ENCODE measurements at places on chromosomes 3 and 15. TPM values are rescaled to one million over a fixed set of nuclear protein-coding genes. Genes with fewer than 3 reads are reported as not detected.

DNA sequence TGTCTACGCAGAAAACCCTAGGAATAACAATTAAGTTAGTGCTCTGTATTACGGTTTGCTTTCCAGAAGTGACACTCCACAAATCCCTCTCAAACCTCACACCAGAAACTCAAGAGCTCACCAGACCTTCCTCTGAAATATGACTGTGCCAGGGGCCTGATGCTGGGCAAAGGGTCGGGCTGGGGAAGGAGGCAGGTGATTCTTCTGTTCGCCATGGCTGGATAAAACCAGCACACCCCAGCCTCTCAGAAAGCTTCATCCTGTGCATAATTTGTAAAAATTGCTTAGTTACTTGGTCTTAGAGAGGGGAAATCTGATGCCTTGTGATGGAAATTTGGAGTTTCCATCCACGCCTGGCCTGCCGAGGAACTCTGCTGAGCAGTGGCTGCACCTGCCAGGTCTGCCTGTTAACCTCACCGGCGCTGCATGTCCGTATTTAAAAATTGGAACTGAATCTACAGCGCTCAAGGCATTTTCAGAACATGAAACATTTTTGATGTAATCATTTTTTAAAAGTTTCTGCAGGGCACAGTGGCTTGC, 22.7 kb upstream of the ATP1B3 start:
- DNase-seq = no peak
- H3K36me3 ChIP-seq = no peaks in the 10 kb centered on the region
- H3K4me3 ChIP-seq = no peak overlapping the region
- no peaks in the 10 kb centered on the region for H3K27me3 ChIP-seq
- H3K4me1 ChIP-seq = no peaks in the 10 kb centered on the region
- no peak overlapping the region for H3K27ac ChIP-seq

- no peaks in the 10 kb centered on the region for H3K27me3 ChIP-seq
- DNase-seq = no peak
- H3K27ac ChIP-seq = no peak overlapping the region
Observed at GRCh38 chr3:188310270-188310710, 156.3 kb downstream of the LPP start.

GRCh38 chr3:27715454-27715806, 6.7 kb downstream of the EOMES start:
- no peak overlapping the region for H3K27ac ChIP-seq
- H3K4me3 ChIP-seq = no peak overlapping the region
- H3K36me3 ChIP-seq = no peaks in the 10 kb centered on the region
- DNase-seq = no peak

- no peak for DNase-seq
- H3K27ac ChIP-seq = no peak overlapping the region
- no peak overlapping the region for H3K4me3 ChIP-seq
- peaks cover 14% of the 10 kb centered on the region for H3K27me3 ChIP-seq
Observed at GRCh38 chr15:86247249-86247955, 167.7 kb downstream of the AGBL1 start.

DNA sequence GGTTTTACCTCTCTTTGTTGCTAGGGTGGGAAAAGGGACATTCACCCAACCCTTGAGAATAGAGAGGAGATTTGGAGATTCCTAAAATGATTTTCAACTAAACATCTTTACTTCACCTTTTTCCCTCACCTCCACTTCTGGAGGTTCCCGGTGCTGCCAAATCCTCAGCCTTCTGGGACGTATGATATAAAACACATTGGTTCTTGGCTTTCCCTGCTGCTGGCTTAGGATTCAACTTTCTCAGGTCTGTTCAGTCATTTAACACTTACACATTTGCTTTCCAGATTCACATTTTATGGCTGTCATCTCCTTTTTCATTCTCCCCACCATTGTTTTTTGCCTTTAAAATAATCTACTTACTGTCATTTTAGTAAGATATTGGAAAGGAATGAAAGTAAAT, 106.6 kb downstream of the PIK3R4 start:
- no peak overlapping the region for H3K27ac ChIP-seq
- no peak overlapping the region for H3K4me3 ChIP-seq
- H3K4me1 ChIP-seq = peaks cover 11% of the 10 kb centered on the region
- no peaks in the 10 kb centered on the region for H3K27me3 ChIP-seq
- no peak for DNase-seq

DNA sequence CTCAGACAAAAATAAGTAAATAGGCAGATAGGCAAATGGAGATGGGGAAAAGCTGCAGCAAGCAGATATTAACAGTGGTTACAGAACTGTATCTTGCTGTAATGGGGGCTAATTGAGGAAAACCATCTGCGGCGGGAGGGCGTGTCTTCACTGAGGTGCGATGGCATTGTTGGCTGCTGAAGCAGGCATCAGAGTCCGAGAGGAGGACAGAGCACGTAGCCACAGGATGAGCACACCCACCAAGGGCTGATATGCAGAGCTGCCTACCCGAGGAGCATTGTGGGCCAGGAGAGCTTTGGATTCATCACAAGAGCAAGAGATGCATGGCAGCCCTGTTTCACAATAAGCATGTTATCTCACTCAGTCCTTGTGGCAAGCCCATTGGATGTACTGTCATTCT, 30.4 kb downstream of the CHRNA7 start:
- H3K4me1 ChIP-seq = no peaks in the 10 kb centered on the region
- no peaks in the 10 kb centered on the region for H3K36me3 ChIP-seq
- H3K27ac ChIP-seq = no peak overlapping the region
- no peak for DNase-seq
- no peak overlapping the region for H3K4me3 ChIP-seq

- no peaks in the 10 kb centered on the region for H3K4me1 ChIP-seq
- peaks cover 3% of the 10 kb centered on the region for H3K27me3 ChIP-seq
- DNase-seq = no peak
- no peak overlapping the region for H3K27ac ChIP-seq
- no peak overlapping the region for H3K4me3 ChIP-seq
- no peaks in the 10 kb centered on the region for H3K36me3 ChIP-seq
Observed at GRCh38 chr3:131705099-131705498, 202.3 kb upstream of the MRPL3 start.

DNA sequence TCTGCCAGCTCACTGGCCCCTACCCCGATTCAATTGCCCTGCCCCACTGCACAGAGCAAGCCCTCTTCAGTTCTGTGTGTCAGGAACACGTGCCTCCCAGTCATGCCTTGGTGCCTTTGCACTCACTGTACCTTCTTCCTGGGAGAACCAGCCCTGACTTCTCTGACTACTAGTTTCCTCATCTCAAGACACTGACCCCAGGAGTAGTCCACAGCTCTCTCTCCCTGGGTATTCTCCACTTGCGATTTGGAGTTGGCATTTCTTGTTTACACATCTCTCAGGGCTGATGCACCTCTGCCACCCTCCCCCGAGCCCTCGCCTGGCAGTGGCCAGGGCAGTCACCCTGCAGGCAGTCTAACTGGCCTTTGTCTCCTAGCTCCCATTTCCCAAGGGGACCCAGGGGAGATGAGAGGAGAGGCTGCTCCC, 5.7 kb downstream of the CISH start:
- peaks cover 2% of the 10 kb centered on the region for H3K36me3 ChIP-seq
- no peaks in the 10 kb centered on the region for H3K27me3 ChIP-seq
- no peak overlapping the region for H3K27ac ChIP-seq
- no peak overlapping the region for H3K4me3 ChIP-seq
- no peak for DNase-seq
- H3K4me1 ChIP-seq = peaks cover 55% of the 10 kb centered on the region

- H3K27ac ChIP-seq = peak overlapping the region; percentile 80
- no peak for DNase-seq
- H3K4me1 ChIP-seq = peaks cover 30% of the 10 kb centered on the region
- H3K36me3 ChIP-seq = peaks cover 8% of the 10 kb centered on the region
- H3K4me3 ChIP-seq = no peak overlapping the region
- no peaks in the 10 kb centered on the region for H3K27me3 ChIP-seq
Observed at GRCh38 chr3:71672340-71672739, 52.9 kb downstream of the EIF4E3 start.

DNA sequence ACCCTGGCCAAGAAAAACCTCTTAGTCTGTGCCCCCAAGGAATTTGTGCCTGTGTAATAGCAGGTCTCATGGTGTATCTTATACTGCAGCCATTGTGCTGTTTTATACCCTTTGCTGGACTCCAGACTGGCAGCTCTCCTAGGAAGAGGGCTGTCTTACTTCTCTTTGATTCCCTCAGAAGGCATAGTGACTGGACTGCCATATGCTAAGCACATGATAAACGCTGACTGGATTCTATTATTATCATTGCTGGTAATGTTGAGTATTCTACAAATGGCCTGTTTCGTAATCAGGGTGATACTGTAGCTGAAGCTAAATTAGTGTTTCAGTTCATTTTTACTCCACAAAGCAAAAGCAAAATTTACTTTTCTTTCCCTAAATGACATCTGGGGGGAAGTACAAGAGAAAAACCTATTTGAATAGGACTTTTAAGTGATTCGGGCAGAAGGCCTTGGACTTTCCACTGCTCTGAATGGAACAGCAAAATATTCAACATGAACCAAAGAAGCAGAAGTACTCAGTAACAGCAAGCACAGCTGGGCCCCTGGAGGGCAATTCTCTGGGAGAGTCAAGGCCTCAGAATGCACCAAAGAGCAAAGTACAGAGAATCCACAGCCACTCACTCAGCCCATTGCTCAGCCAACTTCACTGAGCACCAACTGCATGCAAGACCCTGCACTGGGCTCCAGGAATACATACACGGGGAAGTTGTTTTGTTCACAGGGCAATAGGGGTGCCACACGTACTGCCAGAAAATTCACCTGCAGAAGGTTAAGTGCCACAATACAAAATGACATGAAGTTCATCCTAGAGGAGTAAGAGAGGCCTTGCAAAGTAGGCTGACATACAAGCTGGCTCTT, 7.9 kb upstream of the BCL2A1 start:
- no peaks in the 10 kb centered on the region for H3K27me3 ChIP-seq
- no peak overlapping the region for H3K4me3 ChIP-seq
- H3K36me3 ChIP-seq = no peaks in the 10 kb centered on the region
- H3K4me1 ChIP-seq = peaks cover 3% of the 10 kb centered on the region
- no peak overlapping the region for H3K27ac ChIP-seq

DNA sequence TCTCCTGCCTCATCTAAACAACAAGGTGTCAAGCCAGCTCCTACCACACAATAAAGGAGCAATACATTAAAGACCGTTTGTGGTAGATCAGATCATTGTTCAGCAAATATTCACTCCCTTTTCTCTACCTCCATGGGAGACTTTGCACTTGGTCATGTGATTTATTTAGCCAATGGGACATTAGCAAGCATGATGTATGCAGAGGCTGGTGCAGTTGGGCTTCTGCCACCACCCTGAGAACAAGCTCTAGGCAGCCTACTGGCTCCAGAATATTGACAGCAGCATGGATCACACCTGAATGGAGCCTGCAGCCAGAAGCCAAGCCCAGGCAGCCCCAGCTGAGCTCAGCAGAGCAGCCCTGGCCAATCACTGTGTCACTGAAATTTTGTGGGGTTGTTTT, 99.4 kb upstream of the UBE2E2 start:
- H3K36me3 ChIP-seq = no peaks in the 10 kb centered on the region
- H3K27me3 ChIP-seq = no peaks in the 10 kb centered on the region
- peaks cover 8% of the 10 kb centered on the region for H3K4me1 ChIP-seq
- no peak overlapping the region for H3K27ac ChIP-seq
- H3K4me3 ChIP-seq = no peak overlapping the region

GRCh38 chr15:63458026-63458425, 46.4 kb upstream of the USP3 start:
- no peak for DNase-seq
- H3K27me3 ChIP-seq = peaks cover 16% of the 10 kb centered on the region
- H3K36me3 ChIP-seq = peaks cover 2% of the 10 kb centered on the region
- H3K27ac ChIP-seq = no peak overlapping the region
- H3K4me3 ChIP-seq = no peak overlapping the region
- peaks cover 12% of the 10 kb centered on the region for H3K4me1 ChIP-seq

GRCh38 chr15:61299075-61299763, 70.1 kb upstream of the RORA start:
- H3K27ac ChIP-seq = no peak overlapping the region
- peaks cover 7% of the 10 kb centered on the region for H3K27me3 ChIP-seq
- DNase-seq = no peak
- H3K4me1 ChIP-seq = peaks cover 7% of the 10 kb centered on the region

- H3K4me1 ChIP-seq = peaks cover 48% of the 10 kb centered on the region
- H3K4me3 ChIP-seq = no peak overlapping the region
- no peaks in the 10 kb centered on the region for H3K36me3 ChIP-seq
Observed at GRCh38 chr3:171935261-171936123, 92.3 kb downstream of the TMEM212 start.

Gene GOLGA8T
- total RNA-seq = 0.51 TPM

Gene GOLIM4
- total RNA-seq = 90.7 TPM

Gene NUP210
- 26.7 TPM for total RNA-seq

Gene ANKUB1
- total RNA-seq = not detected

Gene STXBP5L
- total RNA-seq = 1.7 TPM

Gene RASA2
- 15.5 TPM for total RNA-seq

Gene CLDN18
- not detected for total RNA-seq

Gene ROBO2
- total RNA-seq = 82.4 TPM

Gene RAB11A
- total RNA-seq = 213 TPM

Gene CKMT1A
- not detected for total RNA-seq

Gene USP50
- total RNA-seq = 1.5 TPM

Gene NECTIN3
- 27.3 TPM for total RNA-seq
